IMR-90 (cell line): ENCODE measurements at places on chromosomes 6 and 20. TPM values are rescaled to one million over a fixed set of nuclear protein-coding genes. Genes with fewer than 3 reads are reported as not detected.

- no peak for DNase-seq
These were observed 179.4 kb upstream of the TAB2 start for GRCh38 chr6:149138089-149138488.

DNA sequence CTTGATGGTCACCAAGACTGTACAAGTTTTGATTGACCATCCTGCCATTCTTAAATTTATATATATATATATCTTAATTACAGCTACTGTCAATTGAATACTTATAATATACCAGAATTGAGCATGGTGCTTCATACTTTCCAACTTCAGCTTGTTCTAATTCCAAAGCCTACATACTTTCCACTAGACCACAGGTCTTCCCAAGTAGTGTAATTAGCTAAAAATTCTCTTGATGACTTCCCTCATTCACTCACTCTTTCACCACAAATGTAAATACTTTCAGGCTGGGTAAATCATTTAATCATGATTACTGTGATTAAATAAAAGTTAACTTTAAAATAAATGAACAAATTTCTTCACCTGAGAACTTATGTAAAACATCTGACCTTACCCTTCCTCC is 3.4 kb downstream of the ASF1A start:
- DNase-seq: no peak

DNA sequence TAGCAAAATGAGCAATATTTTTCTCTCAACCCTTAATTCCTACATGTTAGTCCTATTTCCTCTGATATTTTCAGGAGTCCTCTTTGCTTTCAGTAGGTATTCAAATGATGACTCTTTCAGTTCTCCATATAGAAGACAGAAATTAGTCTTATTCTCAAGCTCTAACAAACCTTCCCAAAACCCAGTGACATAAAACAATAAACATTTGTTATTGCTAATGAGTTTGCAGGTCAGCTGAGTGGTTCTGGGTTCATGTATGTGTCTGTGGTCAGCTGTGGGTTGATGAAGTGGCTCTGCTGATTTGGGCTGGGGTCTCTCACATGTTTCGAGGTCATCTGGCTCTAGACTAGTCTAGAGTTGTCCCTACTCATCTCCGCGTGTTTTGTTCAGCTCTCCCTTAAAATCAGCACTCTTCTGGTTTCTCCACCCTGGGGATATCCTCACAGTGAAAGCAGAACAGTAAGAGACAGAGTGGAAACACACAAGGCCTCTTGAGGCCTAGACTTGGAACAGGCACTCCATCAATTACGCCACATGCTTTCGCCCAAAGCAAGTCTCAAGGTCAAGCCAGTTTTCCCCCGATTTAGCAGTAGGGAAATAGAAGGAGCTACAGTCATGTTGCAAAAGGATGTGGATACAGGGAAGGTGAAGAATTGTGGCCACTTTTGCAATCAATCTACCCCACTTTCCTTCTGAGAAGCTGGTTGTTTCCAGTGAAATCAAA is 273.0 kb downstream of the PLCB1 start:
- DNase-seq: no peak

DNA sequence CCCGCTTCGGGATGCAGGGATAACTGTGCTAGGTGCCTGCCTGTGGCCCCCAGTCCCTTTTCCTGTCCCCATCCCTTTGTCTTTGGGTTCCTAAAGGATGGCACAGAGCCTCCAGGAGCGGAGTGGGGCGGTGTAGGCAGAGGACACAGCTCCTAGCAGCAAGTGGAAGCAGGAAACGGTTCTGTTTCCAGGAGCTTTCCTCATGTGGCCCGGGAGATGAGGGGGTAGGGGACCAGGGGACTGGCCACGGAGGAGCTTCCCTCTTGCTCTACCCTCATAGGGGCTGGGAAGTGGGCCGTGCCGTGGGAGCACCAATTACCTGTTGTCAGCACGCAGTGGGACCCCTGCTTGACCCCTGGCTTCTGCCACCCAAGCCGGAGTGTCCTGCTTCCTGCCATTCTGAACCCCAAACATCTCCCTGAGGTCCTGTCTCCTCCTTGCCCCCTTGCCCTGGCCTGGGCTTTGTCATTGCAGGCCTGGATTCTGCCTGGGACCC is 76.9 kb downstream of the SRC start:
- DNase-seq: no peak

- no peak for DNase-seq
These were observed 52.3 kb downstream of the ZFAND3 start for GRCh38 chr6:37871616-37872372.

DNA sequence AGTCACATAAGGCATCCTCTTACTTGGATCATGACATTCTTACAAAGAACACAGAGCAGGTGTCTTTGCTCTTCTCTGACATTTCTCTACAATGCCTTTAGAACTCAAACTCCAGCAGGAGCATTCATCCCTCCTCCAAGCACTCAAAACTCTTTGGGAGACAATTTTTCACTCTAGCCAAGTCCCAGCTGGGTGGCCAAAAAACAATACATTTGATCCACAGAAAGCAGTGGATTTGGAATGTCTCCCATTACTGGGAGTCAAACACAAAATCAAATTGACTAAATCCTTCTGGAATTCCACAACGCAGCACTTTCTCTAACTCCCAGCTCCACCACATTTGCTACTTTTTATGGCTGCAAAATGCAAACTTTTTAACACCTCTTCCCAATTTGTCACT is 108.6 kb upstream of the VGLL2 start:
- DNase-seq: no peak

DNA sequence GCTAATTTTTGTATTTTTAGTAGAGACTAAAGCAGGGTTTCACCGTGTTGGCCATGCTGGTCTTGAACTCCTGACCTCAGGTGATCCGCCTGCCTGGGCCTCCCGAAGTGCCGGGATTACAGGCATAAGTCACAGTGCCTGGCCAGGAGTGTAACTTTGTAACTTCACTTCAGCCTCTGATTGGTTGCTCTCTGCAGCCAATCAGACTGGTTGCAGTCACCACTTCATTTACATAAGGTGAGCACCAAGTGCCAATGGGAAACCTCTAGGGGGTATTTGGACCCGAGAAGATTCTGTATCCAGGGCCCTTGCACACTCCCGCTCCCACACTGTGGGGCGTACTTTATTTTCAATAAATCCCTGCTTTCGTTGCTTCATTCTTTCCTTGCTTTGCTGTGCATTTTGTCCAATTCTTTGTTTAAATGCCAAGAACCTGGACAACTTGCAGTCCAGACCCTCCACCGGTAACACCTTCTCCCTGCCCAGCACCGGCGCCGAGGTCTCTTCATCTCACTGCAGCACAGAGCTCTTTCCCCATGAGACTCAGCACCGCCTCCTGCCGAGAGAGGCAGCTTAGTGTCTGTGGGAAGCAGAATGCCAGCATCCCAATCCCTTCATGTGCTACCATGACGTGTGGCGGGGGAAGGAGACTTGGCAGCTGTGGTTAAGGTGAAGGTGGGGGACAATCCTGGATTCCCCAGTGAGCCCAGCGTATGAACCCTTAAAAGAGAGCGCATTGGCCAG is 14.0 kb upstream of the MRGBP start:
- no peak for DNase-seq

GRCh38 chr6:114940181-114940580 is 597.4 kb upstream of the HS3ST5 start:
- no peak for DNase-seq

DNA sequence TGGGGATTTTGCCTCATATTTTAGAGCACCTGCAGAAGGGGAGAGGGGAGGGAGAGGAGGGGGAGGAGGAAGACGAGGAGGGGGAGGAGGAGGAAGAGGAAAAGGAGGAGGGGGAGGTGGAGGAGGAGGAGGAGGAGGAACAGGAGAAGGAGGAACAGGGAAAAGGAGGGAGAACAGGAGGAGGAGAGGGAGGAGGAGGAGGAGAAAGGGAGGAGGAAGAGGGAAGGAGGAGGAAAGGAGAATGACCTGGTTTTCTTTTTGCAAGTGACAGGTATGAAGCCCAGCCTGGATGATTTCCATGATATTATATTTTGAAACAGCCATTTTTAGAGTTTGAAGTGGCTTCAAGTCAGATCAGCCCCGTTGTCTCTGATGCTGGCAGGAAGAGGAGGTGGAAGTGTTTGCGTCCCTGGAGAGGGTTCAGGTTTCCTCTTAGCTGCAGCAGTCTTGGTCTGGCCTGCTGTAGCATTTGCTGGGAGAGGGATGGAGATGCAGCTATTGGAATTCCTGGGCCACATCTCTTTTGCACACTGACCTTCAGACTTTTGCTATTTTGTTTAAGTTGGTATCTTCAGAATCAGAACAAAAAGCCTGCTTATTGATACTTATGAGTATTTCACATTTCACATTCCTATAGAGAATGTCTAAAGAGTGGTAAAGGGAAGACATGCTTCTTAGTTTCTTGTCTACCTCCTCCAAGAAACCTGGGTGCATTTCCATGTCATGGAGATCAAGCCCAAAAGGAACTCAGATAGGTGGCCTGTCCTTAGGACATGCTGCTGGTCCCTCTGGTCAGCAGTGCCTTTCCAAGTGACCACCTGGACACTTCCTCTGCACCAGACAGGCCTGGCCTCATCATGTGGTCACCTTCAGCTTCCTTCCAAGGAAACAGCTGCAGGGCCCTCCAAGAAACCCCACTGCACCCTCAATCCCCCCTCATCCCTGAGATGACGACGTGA is 54.3 kb upstream of the IYD start:
- DNase-seq: no peak

GRCh38 chr6:10640412-10640811 is 54.0 kb downstream of the C6orf52 start:
- no peak for DNase-seq

- DNase-seq: no peak
These were observed 13.8 kb downstream of the TGM6 start for GRCh38 chr20:2394411-2395055.

DNA sequence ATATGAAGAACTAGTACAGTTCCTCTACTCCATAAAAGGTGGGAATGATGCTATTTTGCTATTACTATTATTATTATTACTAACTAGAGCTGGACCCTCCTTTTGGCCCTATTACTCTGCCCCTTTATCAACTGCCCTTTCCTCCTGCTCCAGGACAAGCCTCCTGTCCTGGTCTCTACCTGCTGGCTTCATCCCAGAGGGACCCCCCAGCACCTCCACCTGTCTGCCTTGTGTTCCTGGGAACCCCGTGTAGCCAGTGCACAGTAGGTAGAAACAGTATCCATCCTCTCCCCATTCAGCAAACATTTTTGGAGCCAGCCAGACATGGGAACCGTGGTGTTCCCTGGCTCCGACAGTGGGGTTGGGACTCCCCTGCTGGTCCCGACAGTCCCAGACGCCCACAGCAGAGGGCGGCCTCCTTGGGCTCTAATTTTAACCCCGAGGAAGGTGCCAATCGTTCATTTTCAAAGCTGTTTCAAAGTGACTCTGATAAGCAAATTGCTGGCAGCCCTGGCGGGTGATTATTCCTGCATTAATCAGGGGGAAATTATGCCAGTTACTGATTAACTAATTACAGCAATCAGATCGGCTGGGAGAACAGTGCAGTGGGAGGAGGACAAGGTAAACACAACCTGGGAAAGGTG is 44.2 kb upstream of the MDGA1 start:
- no peak for DNase-seq

- DNase-seq: no peak
These were observed 38.7 kb upstream of the POU5F1 start for GRCh38 chr6:31209137-31209536.

GRCh38 chr20:62303340-62304226 is 786 bp downstream of the ADRM1 start:
- no peak for DNase-seq

GRCh38 chr6:166626177-166627032 is 646 bp downstream of the RPS6KA2 start:
- peak; percentile 49 for DNase-seq

GRCh38 chr6:15995493-15995892 is 133.4 kb upstream of the MYLIP start:
- no peak for DNase-seq

Gene CNR1
- total RNA-seq: not detected in 2 replicates

Gene TRIM40
- not detected in 2 replicates for total RNA-seq

Gene MYBL2
- 21.7 and 23.1 TPM in 2 replicates for total RNA-seq

Gene RBM12
- 65.8 and 69.4 TPM in 2 replicates for total RNA-seq

Gene GABRR1
- not detected in 2 replicates for total RNA-seq

Gene TINAG
- total RNA-seq: not detected in 2 replicates

Gene VSTM2L
- total RNA-seq: under 0.01 and 0.18 TPM in 2 replicates

Gene PPP1R3G
- total RNA-seq: under 0.01 and 0.18 TPM in 2 replicates
